ENCODE measurements at places on chromosomes 5 and 9.

DNA sequence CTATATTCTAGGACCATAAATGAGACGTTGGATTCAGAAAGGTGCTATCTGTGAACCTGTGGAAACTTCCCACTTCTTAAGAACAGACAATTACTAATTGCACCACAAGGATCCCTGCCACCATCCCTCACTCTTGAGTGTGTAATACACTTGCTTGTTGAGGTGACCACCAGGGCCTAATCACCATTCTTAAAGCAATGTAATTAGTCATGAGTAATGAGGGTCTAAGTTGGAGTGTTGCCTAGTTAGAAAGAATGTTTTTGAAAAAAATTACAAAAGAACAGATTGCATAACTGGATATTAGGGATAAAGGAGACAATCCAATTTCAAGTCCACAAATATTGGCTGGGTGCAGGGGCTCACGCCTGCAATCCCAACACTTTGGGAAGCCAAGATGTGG lies 56.9 kb upstream of the TRIO start:
- no peak for DNase-seq

- no peak for DNase-seq
Measured at GRCh38 chr5:28234356-28234968, 1196.1 kb upstream of the CDH9 start.

GRCh38 chr9:37329576-37329975 lies 92.9 kb upstream of the GRHPR start:
- DNase-seq: no peak

- DNase-seq: no peak
Measured at GRCh38 chr5:56565283-56565615, 250.1 kb upstream of the MAP3K1 start.

- no peak for DNase-seq
Measured at GRCh38 chr9:127505396-127506116, 54.2 kb downstream of the LRSAM1 start.

DNA sequence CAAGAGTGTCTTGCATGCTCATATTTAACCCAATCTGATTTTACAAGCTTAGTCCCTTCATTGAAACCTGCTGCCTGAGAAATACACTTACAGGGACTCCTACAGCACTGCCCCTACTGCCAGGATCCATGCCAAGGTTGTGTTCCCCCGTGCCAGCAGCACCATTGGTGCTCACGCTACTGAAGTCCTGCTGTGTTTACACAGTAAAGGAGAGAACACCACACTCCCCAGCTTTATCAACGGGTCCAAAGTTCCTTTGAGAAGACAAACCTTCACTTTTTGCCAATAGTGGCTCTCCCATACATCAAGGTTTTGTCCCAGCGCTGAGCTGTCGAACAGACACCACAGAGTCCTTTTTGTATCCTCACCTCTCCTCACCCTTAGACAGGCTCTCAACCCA lies 155.1 kb upstream of the WWC1 start:
- no peak for DNase-seq

GRCh38 chr9:86330186-86330585 lies 24.0 kb downstream of the TUT7 start:
- DNase-seq: no peak

- DNase-seq: no peak
Measured at GRCh38 chr9:88781628-88782391, 209.5 kb upstream of the S1PR3 start.

DNA sequence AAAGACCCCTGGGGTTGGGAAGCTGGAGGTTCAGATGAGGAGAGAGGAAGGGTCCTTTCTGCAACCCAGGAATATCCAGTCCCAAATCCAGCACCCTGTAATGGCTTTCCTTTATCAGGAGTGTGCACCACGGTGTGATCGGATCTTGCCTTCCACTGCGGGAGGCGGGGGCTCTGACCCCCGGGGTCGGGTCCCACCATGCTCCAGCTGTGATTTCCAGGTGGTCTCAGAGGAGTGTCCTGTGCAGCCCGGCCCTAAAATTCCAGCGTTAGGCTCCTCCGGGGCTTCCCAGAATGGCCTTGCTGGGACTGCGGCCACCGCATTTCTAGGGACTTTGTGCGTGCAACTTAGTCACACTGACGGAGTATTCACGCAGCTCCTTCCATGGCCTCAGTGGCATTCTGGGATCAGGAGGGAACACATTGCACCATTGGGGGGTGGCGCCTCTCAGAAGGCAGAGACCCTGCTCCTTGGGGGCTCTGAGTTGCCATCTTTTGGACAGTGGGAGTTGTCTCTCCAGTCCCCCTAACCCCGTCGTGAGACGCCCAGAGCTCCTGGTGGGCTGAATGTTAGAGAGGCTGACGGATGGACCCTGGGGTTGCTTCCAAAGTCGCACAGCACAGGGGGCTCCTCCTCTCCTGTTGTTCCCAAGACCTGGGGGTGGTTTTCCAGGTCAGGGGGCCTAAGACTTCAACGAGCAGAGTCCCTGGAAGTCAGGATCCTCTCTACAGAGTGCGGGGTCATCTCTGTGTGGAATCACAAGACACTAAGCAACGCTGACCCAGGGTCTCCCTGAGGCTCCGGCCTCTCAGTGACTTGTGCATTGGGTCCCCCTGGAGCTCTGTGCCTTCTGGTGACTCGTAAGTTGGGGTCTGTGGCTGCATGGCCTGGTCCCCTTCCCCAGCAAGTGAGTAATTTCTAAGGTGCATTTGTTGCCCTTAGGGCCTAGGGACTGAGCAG lies 42.7 kb upstream of the IRX4 start:
- DNase-seq: no peak

- no peak for DNase-seq
Measured at GRCh38 chr5:58925627-58926540, 343.0 kb downstream of the RAB3C start.

DNA sequence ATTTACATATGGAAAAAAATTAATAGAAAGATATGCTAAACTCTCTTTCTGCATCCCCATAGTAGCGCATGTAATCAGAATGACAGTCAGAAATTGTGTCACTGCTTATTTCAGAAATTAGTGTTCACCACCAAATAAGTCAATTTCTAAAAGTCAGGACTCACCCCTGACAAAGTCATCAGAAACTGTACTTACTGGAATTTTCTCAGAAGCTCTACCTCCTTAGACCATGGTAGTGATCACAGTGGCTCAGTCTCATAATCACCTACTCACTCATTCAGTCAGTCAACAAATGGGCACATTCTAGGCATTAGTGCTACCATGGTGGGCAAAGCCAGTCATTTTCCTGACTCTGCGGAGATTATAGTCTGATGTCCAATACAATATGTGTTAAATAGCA lies 22.0 kb downstream of the THBS4 start:
- no peak for DNase-seq

GRCh38 chr9:8254541-8254940 lies 455.0 kb upstream of the DMAC1 start:
- DNase-seq: no peak

DNA sequence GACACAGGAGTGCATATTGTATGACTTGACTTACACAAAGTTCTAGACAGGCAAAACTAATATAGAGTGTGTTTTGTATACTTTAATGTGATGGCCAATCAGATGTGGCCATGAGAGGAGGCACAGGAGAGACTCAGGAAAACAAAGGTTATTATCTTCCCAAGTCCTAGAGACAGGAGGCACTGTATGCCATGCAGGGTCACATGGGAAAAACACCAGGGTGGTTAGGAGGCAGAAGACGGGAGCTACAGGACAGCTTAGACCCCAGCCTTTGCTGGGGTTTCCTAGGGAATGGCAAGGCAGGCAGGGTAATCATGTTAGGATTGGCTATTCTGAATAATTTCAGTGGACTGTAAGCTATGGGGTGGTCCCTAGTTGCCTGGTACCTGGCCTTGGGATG lies 16.2 kb downstream of the TRPM3 start:
- no peak for DNase-seq

- no peak for DNase-seq
Measured at GRCh38 chr5:130151239-130151638, 247.0 kb downstream of the CHSY3 start.

DNA sequence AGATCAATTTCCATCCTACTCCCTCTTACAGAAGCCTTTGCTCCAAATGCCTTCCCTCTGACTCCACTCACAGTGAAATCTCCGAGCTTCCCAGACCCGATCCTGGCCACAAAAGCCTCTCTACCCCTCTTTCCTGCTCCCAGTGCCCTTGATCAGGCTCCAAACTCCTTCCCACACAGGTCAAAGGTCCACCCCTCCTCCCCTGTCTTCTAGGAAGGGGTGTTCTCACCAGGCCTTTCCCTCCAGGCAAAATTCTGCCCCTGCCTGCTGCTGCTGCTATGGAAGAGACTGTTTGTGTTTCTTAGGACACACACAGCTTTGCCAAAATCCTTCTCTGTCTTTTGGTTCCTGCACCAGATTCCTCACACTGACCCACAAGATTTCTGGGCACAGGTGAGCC lies 85.8 kb upstream of the ALDH1A1 start:
- DNase-seq: no peak

DNA sequence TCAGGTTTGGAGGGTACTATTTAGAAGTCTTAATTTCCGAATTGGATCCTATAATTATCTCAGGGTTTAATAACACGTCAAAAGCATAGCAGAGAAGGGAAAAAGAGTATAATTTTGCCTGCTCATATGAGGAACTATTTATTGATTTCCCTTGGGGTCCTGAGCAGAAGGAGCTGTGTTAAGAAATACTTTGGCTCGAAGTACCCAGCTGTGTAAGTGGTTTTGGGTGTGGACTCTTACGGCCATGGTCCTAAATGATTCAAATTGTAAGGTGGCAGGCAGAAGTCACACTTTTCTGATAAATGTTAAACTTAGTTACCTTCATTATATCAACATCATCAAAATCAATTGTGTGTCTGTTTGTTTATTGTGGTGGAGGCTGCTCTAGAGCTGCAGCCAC lies 190.4 kb downstream of the MTRR start:
- DNase-seq: no peak

DNA sequence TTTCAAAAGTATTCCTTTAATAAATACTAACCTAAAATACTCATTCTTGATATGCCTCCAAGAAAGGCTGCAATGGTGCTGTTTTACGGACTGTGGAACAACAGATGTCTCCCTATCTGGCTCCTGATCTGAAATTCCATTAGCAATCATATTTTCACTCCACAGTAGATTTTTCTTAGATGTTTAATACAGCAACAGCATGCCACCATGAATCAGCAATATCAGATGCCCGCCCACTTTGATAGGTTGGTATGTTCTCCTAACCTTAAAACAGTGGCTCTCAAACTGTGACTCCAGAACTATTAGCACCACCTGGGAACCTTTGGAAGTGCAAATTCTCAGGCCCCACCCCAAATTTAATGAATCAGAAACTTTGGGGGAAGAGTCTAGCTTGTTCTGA lies 110.2 kb downstream of the MLLT3 start:
- DNase-seq: no peak

GRCh38 chr5:82150559-82150958 lies 127.6 kb downstream of the RPS23 start:
- no peak for DNase-seq

GRCh38 chr9:72763022-72763421 lies 189.8 kb downstream of the ALDH1A1 start:
- DNase-seq: no peak

- no peak for DNase-seq
Measured at GRCh38 chr9:35842795-35843194, 13.8 kb downstream of the TMEM8B start.

DNA sequence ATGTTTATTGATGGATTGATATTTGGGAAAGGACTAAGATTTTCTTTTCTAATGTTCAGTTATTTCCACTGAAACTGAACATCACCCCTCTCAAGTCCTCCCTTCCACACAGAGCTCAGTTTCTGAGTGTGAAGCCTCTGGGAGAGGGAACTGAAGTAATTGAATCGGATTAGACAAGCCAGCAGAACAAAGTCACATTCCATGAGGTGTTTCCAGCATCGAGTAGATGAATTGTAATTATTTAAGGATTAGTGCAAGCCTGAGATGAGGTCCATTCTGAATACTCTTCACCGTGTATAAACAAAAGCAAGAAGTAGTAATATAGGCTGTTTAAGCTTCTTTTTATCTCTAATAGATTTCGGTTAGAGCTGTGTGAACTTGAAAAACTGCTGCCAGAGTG lies 2060.5 kb downstream of the MAT2B start:
- no peak for DNase-seq

DNA sequence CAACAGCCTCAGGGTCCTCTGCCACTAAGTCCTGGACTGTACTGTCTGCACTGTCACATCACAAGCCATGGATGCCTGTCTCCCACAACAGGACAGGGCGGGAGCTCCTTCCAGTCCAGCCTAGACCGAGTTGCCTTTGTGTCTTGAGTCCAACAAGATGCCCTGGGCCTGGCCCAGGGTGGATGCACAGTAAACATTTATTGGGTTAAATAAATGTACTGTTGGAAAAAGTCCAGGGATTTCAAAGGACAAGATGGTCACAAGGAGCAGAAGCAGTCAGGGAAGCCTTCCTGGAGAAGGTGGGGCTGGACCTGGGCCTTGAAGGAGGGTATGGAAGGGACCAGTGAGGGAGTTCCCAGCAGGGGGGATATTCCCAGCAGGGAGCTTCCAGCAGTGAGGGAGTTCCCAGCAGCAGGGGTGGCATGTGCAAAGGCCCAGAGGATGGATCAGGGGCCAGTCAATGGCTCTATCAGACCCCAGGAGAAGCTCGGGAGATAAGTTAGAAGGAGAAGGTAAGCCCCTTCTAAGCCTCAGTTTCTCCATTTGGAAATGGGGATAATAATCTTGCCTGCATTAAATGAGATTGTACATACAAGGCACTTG lies 72.7 kb upstream of the NEURL1B start:
- no peak for DNase-seq

- no peak for DNase-seq
Measured at GRCh38 chr5:132821791-132822190, 8.7 kb downstream of the SHROOM1 start.

- no peak for DNase-seq
Measured at GRCh38 chr9:8244505-8245092, 445.0 kb upstream of the DMAC1 start.

DNA sequence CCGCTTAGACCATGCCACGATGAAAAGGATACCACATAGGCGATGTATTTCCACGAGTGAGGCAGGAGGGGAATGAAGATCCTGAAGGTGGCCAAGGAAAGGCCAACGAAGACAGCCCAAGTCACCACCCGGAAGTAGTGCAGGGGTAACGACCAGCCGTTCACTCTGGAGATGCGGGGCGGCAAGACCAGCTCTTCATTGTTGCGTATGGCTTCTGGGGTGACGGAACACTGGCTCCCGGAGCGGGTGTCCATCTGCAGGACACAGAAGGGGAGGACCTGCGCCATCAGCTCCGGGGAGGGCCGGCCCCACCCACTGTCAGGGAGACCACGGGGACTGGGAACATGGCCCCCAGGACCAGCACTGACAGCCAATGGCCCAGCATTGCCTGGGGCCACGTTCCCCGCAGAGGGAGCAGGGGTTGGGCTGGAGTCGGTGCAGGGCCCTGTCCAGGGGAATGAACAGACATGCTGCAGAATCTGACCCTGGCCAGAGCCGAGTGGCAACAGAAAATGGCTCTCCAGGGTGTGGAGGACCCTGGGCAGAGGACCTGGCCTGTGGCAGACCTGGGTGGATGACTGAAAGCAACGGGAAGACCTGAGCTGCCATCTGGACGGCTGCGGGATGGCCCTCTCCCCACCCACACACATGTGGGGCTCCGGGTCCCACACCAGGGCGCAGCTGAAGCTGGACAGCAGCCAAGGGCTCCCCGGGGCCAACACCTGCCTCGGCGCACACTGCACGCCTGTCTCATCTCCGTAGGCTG lies 17.7 kb downstream of the ZDHHC11B start:
- DNase-seq: no peak
